ENCODE measurements at places on chromosomes 7 and 10. TPM values are rescaled to one million over a fixed set of nuclear protein-coding genes. Genes with fewer than 3 reads are reported as not detected.

- DNase-seq, result no peak
These were observed 8.8 kb upstream of the ASB10 start for GRCh38 chr7:151195616-151196450.

GRCh38 chr10:71283410-71283809 lies 35.6 kb upstream of the SLC29A3 start:
- no peak for DNase-seq

Gene PDE6C
- not detected for total RNA-seq

DNA sequence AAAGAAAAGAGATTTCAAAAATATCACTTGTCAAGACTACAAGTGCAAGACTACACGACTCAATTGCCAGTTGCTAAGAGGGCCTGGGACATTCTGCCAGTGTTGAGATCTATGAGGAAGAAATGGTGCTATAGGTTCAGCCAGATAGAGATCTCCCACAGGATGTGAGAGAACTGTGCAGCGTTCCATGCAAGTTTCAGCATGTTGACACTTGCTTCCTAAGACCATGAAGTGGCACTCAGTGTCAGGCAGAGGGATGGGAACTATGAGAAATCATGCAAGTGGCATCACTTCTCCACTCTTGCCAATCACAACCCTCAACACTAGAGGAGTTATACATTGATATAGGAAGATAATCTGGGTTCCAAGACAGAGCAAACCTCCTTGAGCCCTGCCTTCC lies 210.3 kb downstream of the CHRM2 start:
- no peak for DNase-seq

- peak; percentile 46 for DNase-seq
These were observed 269.1 kb downstream of the SUGCT start for GRCh38 chr7:40403703-40404476.

DNA sequence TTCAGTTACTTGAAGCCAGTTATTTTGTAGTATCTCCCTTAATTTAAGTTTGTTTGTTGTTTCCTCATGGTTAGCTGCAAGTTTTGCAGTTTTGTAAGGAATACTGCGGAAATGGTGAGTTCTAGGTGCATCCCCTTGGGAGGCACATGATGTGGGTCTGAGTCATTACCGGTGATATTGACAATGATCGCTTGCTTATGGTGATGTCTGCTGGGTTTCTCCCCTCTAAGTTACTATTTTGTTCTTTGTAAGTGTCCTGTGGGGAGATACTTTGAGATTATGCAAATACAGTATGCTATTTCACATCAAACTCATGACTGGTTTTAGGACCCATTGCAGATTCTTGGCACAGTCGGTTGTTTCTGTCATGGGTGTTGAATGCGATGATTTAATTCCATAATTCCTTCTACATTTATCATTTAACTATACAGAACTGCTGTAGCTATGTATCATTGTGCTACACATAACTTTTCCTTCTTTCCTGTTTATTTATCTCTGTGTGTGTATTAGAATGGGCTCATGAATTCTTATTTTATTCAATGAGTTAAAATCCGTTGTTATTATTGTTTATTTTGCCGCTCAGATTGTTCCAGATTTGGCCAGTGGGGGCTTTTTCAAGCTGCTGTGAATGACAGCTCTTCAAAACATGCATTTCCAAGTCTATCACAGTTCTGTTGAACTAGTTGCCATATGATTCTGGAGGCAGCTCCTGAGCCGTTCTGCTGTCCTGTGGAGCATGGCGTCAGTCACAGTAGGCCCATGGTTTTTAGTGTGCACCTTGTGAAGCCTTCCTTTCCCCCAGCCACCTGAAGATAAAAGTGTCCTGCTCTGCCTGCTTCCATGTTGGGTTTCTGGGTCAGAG lies 18.4 kb downstream of the TSPAN14 start:
- DNase-seq, result peak; percentile 90

DNA sequence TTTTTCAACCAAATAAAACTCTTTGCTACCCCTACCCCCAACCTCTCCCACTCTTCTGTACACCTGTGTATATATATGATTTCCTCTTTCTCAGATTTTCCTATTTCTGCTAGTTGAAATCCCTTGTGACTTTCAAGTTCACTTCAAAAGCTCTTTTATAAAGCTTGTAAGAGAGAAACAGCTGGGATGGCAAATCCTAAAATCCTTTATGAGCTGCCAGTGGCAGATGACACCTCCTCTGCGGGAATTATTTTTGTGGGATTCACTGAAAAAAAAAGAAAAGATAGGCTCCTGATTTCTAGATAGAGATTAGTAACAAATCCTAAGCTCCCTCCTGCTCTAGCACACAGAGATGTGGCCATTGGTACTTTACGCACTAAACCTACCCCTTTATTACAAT lies 92.9 kb downstream of the AHR start:
- no peak for DNase-seq
